ENCODE measurements at places on chromosomes 7 and 10.

GRCh38 chr10:104100795-104101194, 15.1 kb upstream of the COL17A1 start:
- no peak for DNase-seq

- peak; percentile 12 for DNase-seq
Measured at GRCh38 chr7:79452495-79453265, 787 bp downstream of the MAGI2 start.

DNA sequence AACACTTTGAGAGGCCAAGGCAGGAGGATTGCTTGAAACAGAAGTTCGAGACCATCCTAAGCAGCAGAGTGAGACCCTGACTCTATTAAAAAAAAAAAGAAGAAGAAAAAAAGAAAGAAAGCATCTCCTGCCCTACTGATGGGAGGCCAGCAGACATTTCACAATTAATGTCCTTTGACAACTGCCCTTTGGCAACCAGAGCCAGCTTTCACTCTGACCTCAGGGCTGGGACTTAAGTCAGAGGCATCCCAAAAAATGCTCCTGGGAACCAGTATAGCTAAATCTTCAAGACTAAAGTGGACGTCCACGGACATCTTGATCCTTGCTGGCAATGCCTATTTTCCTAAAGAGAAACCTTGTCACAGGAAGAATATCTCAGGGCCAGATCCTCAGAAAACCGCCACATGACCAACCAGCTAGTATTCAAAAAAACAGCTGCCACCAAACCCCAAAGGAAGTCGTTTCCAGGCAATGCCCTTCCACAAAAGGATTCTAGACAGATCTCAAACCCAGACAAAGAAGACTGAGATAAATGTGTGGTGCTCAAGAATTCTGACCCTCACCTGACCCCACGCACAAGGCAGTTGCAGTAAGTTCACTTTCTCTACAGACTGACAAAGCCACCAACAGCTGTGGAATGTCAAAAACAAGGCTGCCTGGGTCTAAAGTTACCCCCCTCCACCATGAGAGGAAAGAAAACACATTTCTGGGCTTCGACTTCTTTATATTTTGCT, 18.4 kb downstream of the GFRA1 start:
- no peak for DNase-seq

GRCh38 chr7:332646-333392, 42.8 kb downstream of the FOXL3 start:
- DNase-seq: peak; percentile 67

DNA sequence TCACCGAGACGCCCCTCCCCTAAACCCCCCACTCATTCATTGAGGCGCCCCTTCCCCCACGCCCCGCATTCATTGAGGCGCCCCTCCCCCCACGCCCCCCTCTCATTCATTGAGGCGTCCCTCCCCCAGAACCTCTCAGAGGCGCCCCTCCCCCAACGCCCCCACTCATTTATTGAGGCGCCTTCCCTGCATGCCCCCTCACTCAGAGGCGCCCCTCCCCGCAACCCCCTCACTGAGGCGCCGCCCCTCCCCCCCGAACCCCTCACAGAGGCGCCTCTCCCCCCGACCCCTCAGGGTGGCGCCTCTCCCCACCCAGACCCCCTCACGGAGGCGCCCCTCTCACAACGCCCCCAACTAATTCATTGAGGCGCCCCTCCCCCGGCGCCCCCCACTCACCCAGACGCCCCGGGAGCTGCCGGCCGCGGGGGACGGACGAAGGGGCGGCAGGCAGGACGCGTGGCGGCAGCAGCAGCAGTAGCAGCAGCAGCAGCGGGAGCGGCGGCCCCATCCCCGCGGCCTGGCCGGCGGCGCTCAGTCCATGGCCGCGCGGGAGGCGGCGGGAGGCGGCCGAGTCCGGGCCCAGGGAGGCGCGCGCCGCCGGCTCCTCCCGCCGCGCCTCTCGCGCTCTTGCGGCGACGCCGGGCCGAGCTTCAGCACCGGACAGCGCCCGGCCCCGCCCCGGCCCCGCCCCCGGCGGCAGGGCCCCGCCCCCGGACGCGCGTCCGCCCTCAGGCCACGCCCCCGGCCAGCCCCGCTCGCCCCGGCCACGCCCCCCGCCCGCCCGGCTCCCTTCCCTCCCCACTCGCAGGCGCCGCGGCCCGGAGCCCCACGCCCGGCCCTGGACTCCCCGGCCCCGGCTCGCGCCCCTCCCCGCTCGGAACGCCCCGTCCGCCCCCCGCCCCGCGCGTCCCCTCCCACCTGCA, at the start of gene PTPRN2:
TSS of gene PTPRN2 (minus strand) at position 662 of the 923 bp plus-strand sequence.
- peak; percentile 89 for DNase-seq

GRCh38 chr7:1466524-1467271, 7.4 kb upstream of the MICALL2 start:
- peak; percentile 74 for DNase-seq

GRCh38 chr7:42186151-42186550, 50.9 kb downstream of the GLI3 start:
- no peak for DNase-seq

GRCh38 chr7:148014001-148014400, 576.6 kb upstream of the C7orf33 start:
- no peak for DNase-seq

DNA sequence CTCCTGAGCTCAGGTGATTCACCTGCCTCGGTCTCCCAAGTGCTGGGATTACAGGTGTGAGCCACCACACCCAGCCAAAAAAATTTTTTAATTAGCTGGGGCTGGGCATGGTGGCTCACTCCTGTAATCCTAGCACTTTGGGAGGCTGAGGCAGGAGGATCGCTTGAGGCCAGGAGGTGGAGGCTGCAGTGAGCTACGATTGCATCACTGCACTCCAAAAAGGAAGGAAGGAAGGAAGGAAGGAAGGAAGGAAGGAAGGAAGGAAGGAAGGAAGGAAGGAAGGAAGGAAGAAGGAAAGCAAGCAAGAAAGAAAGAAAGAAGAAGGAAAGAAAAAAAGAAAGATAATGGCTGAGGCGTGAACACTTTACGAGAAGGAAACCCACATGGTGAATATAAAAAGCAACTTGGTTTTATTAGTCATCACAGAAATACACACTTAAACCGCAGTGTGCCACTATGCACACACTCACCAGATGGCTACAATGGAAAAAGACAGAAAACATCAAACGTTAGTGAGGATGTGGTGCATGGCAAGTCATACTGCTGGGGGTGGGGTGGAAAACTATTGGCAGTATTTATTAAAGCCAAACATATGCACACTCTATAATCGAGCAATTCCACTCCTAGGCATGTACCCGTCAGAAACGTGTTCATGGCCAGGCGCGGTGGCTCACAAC, 4.4 kb upstream of the CCL26 start:
- peak; percentile 78 for DNase-seq

GRCh38 chr7:86963599-86964230, 95.7 kb downstream of the ELAPOR2 start:
- DNase-seq: peak; percentile 7

- no peak for DNase-seq
Measured at GRCh38 chr10:70432101-70432500, 9.4 kb downstream of the NODAL start.

GRCh38 chr7:66142996-66143395, 28.3 kb downstream of the CRCP start:
- no peak for DNase-seq

DNA sequence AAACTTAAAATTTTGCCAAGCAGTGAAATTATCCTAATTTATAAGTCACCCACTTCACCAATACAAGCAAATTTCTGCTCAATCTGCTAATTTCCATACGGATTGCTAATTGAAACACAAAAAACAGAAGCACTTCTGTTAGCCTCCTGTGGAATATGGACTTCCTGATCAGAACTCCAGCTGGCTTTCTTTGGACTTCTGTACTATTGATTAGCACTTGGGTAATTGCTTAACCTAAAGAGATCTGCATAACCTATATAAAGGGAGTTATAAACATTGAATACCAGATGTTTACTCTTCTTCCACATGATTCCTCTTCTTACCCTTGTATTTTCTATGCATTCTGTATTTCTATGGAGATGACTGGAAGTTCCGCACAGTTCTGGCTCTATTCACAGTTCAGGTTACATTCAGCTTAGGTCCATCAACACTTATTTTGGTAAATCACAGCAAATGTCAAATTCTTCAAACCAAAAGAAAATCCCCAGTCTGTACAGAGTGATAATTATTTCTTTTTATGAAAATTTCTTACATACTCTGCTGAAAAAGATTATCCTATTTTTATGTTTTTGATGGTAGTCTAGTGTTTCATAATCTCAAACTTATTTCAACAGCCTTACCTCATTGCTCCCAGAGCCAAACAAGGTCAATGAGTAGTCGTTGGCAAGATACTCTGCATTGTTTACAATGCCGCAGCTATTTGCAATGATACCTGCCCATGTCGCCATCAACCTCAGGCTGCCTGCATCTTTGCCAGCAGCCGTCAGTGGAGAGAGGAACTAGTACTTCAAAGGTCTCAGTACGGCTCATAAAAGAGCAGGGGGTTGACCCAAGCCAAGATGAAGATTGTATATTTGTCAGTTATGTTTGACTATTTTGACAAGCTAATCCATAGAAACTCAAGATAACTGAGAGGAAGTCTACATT, 225.6 kb downstream of the AHR start:
- no peak for DNase-seq

DNA sequence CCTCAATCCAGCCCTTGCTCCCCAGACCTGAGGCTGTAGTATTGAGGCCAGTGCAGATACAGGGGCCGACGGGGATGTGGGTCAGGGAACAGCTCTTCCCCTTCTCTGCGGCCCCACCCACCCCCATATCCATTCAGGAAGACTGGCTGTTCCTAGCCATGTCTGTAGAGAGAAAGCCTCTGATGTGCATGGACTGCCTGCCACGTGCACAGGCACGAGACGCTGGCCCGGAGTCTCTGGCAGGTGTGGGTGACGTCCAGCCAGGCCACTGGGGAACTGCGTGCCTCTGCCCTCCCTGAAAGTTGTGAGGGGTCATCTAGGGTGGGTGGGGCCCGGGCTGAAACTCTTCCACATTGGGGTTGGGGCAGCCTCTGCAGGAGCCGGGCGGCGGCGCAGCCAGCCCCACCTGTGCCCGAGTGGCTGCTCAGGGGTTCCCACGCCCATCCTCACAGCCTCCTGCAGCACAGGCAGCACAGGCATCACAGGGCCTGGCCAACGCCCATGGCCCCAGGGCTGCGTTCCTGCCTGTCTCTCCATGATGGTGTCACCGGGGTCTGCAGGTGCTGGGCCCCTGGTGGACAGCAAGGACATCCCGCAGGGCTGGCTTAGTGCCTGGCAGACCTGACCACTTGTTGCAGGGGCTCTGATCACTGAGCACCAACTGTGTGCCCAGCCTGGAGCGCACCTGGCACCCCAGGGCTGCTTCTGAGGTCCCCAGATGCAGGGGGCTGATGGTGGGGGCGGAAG, 27.5 kb downstream of the MICALL2 start:
- DNase-seq: no peak

DNA sequence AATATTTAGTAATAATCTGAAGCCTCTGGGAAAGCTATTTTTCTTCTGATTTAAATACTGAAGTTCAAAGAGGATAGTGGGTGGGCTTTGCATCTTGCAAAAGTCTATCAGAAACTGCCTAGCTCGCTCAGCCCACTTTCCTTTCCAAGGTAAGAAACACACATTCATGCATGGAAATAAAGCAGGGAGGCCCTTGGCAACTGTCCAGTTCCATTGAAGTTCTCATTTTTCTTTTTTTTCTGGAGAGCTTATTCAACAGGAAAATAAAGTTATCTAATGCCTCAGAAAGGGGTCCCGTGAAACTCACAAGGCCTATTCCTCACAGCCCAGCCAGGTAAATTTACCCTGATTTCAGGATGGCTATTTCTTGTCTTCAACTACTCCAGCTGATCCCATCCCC, 654.9 kb downstream of the KCNMA1 start:
- no peak for DNase-seq

- no peak for DNase-seq
Measured at GRCh38 chr10:121310151-121310711, 288.0 kb downstream of the FGFR2 start.

GRCh38 chr7:106767498-106768323, 97.4 kb upstream of the PIK3CG start:
- DNase-seq: peak; percentile 19

GRCh38 chr7:23299770-23300300, 696 bp downstream of the MALSU1 start:
- peak; percentile 23 for DNase-seq

- no peak for DNase-seq
Measured at GRCh38 chr7:8147760-8148463, 114.1 kb downstream of the ICA1 start.

- no peak for DNase-seq
Measured at GRCh38 chr7:69657331-69657730, 59.1 kb downstream of the AUTS2 start.

DNA sequence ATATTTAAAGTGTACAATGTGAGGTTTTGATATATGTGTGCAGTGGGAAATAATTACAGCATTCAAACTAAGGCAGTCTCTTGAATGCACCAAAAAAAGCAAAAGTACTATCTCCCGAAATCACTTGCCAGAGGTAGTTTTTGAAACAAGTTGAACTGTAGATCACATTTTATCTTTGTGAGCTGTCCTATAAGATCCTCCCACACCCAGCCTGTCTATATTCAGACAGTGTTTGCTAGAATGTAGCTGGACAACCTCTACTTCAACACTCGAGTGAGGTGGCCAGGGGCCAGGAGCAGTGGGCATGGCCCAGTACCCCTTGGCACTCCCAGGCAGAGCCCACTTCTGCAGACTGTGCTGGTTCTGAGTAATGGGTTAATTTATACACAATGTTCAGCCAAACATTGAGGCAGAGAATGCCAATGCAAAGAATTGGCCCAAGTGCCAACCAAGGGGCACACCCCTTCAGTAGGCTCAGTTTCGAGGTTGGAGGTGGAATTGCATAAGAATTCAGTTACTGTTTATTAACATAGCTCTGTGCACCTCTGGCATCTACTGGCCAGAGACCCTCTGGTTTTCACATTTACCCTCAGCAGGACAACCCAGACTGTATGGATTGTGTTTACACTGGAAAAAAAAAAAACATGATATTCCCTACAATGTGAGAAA, 70.5 kb downstream of the AHR start:
- DNase-seq: no peak

GRCh38 chr10:84065804-84066601, 73.3 kb upstream of the GHITM start:
- DNase-seq: no peak

DNA sequence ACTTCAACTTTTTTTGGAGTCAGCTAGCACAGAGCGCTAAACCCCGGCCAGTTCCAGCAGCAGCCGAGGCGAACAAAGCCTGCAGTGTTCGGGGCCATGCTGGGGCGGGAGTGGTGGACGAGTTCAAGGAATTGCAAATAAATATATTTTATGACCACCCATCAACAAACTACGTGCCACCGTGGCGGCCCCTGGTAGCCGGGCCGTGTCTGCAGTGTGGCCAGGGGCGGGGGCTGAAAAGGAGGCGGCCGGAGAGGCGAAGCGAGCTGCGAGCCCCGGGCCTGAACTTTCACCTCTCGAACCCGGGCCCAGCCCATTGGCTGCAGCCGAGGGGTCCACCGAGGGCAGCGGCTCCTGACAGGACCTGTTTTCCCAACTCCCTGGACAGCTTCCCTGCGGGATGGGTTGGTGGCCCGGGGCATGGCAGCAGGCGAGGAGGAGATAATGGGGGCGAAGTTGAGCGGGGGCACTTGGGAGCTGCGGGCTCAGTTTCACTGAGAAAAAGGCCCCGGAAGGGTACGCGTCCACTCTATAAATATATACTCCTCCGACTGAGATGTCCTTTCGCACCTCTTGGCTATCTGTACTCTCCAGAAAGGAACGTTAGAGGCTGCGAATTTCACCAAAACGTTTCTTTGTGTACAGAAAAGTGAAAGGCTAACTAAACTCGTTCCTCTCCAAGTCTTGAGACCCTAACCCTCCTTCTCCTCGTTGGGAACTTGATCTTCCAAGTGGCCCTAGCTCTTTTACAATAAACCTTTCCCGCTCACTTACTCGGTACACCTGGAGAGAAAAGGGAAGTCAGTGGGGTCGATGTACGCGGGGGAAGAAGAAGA, 164.6 kb upstream of the PPP1R3A start:
- DNase-seq: no peak

All from AG08395 (cell line).